NB4 (cell line): ENCODE measurements at places on chromosomes 2 and 18.

- no peak for DNase-seq
Observed at GRCh38 chr2:31078579-31079105, 59.6 kb downstream of the GALNT14 start.

- DNase-seq: no peak
Observed at GRCh38 chr2:39370101-39370500, 67.0 kb downstream of the MAP4K3 start.

- no peak for DNase-seq
Observed at GRCh38 chr2:112304298-112304941, 29.0 kb downstream of the ZC3H6 start.

DNA sequence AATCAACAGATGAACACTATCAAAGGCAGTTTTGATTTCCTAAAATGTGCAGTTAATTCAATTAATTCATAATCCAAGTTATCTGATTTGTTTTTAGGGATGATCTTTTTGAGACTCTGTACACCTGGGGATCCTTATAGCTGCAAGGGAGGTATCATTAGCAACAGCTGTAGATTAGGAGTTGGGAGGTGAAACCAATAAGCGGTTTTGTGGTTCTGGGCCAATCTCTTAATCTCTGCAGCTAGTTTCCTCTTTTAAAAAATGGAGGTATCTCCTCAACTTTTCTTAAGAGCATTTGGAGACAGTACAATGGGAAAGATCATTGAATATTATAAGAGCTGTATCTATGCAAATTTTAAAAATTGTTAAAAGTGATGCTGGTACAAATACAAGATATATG lies 126.0 kb downstream of the MC4R start:
- peak; percentile 23 for DNase-seq

GRCh38 chr2:179619947-179620467 lies 241.4 kb downstream of the ZNF385B start:
- no peak for DNase-seq

- no peak for DNase-seq
Observed at GRCh38 chr2:138010890-138011289, 46.6 kb downstream of the HNMT start.

- DNase-seq: peak; percentile 43
Observed at GRCh38 chr2:231455222-231455621, 9.1 kb downstream of the NCL start.
